Adipose tissue (tissue), 3 donors: ENCODE measurements at places on chromosomes 16 and 17. TPM values are rescaled to one million over a fixed set of nuclear protein-coding genes. Genes with fewer than 3 reads are reported as not detected.

The OGFOD1 gene
- 7.8 TPM for polyA plus RNA-seq

The NUPR1 gene
- polyA plus RNA-seq, result 189 TPM

The CFAP119 gene
- polyA plus RNA-seq, result 1.6 TPM

The RNF222 gene
- polyA plus RNA-seq, result not detected

The CDRT15 gene
- polyA plus RNA-seq, result not detected

The SLC6A2 gene
- polyA plus RNA-seq, result 0.18 TPM

The CA5A gene
- not detected for polyA plus RNA-seq
